ENCODE measurements at places on chromosomes 7 and 10.

DNA sequence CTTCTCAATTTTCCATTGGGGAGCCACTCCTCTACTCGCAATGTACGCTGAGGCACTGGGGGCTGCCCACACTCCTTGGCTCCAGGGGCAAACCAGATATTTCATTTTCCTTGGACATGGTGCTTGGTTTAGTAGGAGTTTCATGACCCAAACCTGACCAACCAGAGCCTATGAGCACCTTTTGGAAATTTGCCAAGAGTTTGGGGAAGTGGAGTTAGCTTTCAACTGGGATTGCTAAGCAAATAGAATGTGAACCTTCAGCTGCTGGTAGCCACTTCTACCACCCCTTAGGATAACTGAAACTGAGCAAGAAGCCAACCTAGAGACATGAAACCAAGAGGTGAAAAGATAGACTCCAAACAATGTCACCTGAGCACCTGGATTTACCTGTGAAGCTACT, 74.9 kb upstream of the COL13A1 start:
- no peak for DNase-seq

GRCh38 chr10:75352650-75353049, 48.9 kb downstream of the ZNF503 start:
- DNase-seq = no peak

DNA sequence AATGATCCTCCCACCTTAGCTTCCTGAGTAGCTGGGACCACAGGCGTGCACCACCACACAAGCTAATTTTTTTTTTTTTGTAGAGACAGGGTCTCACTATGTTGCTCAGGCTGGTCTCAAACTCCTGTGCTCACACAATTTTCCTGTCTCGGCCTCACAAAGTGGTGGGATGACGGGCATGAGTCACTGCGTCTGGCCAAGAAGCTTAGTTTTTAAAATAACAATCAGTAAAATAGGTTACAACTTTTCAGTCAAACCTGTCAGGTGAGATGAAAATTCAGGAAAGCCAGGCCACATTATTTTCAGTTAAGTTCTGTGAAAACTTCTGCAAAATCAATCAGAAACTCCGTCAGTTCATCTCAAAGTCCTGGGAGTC, 55.4 kb downstream of the FAM241B start:
- no peak for DNase-seq

- DNase-seq = no peak
Measured at GRCh38 chr7:98802781-98803110, 67.1 kb downstream of the TMEM130 start.

DNA sequence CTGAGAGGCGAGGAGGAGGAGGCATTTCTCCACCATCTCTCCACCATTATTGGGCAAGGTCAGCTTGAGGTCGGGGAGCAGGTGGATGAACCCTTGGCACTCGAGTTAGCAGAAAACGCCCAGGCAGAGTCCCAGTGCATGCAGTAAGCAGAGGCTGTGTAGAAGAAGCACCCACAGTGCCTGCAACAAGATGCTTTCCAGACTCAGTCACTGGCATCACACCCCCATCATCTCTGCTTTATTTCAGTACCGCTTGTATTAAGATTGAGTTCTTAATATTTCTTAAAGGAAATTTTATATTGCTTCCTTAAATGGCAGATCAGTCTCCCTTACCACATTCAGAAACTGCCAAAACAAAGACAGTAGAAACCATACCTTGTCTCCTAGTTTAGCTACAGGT, 122.3 kb upstream of the PPIF start:
- DNase-seq = no peak

GRCh38 chr7:147081117-147081516, 964.5 kb downstream of the CNTNAP2 start:
- no peak for DNase-seq

- DNase-seq = peak; percentile 16
Measured at GRCh38 chr7:92633211-92633906, 43.2 kb upstream of the FAM133B start.

DNA sequence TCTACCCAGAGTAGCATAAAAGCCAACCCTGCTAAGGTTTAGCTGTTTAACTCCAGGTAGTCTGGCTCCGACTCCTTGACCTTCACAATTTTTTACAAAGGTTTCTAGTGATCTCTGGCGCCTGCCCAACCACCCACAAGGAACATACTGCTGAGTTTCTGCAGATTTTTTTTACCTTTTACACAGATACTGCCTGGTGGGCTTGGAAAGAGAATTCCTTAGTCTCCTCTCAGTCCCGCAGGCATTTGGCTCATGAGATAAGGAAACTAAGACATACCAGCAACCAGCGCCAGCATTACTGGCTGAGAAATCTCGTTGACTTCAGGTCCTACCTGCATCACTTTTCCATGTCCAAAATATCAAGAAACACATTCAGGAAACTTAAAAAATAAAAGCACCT, 51.1 kb upstream of the LYZL1 start:
- no peak for DNase-seq

DNA sequence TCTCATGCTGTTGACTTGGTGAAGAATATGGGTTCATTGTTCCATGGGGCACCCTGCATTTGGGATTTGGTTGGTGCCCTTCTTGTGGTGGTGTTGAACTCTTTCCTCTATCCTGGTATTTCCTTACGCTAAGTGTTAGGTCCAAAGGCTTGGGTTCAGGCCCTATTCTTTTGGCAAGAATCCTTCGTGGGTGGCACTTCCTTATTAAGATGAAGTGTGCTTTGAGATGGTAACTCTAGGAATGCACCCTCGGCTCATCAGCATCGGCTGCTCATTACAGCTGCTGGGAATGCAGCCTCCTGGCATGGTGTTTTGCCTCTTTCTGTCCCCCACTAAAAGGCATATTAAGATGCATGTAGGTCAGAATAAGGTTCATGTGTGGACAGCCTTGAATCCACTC, 380.7 kb downstream of the RPS24 start:
- DNase-seq = no peak

- DNase-seq = no peak
Measured at GRCh38 chr7:13770305-13770704, 219.2 kb downstream of the ETV1 start.

DNA sequence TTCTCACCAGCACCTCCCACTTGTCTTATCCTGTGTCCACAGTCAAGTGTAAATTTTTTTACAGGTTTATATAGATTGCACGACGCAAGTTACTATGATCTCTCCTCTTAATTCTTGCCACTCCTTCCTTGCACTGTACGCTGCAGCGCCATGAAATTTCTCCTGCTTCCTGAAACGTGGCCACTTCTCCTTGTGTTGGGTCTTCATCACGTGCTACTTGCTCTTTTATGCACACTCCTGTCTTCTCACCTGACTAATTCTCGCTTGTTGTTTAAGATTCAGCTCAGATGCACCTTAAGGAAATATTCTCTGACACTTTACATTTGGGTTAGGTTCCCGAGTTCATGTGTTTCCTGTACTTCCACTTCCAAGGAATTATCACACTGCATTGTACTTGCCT, 76.5 kb upstream of the ODAD2 start:
- no peak for DNase-seq

DNA sequence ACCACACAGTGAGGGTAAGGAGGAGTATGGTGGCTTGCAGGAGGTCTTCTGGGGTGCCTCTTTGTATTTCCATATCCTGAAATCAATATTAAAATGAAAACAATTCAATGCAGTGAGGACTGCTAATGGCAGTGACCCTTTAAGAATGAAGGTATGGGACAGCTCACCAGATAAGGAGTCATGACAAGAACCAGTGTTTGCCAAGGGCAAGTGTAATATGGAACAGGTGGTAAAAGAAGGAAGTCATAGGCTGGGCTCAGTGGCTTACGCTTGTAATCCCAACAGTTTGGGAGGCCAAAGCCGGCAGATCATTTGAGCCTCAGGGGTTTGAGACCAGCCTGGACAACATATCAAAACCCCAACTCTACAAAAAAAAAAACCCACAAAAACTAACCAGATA, 20.0 kb upstream of the LIPA start:
- DNase-seq = no peak

DNA sequence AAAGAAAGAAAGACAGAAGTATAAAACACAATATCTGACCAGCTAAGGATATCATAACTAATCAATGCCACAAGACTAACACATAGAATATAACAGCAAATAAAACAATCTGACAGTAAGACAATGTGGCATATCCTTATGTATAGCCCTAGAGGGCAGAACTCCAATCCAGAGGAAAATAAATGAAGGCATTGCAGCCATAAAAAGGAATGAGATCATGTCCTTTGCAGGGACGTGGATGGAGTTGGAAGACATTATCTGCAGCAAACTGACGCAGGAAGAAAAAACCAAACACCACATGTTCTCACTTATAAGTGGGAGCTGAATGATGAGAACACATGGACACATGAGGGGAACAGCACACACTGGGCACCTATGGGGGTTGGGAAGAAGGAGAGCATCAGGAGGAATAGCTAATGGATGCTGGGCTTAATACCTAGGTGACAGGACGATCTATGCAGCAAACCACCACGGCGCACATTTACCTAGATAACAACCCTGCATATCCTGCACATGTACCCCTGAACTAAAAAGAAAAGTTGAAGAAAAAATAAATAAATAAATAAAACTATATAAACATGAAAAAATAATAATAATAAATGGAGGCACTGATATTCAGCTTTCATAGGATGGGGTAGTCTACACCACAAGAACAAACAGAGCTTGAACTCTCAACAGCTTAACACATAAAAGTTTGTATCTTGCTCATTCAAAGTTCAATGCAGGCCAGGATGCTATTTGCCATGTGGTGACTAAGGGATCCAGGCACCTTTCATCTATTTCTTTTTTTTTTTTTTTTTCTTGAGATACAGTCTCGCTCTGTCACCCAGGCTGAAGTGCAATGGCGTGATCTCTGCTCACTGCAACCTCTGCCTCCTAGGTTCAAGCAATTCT, 66.1 kb upstream of the KAT6B start:
- DNase-seq = no peak

DNA sequence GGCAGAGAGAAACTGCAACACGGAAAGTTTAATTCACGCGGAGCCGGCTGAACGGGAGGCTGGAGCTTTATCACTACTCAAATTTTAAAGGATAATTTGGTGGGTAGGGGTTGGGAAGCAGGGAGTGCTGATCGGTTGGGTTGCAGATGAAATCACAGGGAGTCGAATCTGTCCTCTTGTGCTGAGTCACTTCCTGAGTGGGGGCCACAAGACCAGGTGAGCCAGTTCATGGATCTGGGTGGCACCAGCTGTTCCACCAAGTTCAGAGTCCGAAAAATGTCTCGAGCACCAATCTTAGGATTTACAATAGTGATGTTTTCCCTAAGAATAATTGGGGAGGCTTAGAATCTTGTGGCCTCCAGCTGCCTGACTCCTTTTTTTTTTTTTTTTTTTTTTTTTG, 3.6 kb upstream of the PRAP1 start:
- no peak for DNase-seq

DNA sequence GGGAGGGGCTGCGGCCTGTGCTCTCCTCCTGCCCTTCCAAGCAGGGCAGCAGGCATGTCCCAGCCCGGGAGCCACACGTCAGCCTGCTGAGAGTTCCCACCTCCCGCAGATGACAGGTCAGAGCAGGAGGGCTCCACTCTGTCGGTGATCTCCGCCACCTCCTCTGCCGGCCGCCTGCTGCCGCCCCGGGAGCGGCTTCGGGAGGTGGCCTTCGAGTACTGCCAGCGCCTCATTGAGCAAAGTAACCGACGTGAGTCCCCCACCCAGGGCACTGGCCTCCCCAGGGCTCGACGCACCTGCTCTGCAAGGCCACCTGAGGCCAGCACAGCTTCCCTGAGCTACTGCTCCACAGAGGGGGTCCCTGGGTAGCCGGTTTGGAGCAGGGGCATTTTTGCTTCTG, 9.4 kb downstream of the AP5Z1 start:
- no peak for DNase-seq

DNA sequence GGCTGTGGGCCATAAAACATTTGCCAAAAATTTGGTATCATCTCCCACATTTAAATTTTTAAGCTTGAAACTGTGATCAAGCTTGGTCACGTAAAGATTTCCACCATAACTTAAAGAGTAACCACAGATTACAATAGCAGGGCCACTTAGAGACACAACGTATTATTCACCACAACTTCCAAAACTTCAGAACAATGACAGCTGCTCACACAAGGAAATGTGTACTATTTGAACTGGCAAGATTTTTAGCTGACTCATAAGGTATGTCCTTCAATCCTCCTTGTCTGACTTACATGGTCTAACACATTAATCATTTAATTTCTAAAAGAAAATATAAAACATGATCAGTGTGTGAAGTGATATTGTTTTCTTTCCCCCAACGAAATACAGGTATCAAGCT, 234.5 kb downstream of the PARD3 start:
- no peak for DNase-seq

DNA sequence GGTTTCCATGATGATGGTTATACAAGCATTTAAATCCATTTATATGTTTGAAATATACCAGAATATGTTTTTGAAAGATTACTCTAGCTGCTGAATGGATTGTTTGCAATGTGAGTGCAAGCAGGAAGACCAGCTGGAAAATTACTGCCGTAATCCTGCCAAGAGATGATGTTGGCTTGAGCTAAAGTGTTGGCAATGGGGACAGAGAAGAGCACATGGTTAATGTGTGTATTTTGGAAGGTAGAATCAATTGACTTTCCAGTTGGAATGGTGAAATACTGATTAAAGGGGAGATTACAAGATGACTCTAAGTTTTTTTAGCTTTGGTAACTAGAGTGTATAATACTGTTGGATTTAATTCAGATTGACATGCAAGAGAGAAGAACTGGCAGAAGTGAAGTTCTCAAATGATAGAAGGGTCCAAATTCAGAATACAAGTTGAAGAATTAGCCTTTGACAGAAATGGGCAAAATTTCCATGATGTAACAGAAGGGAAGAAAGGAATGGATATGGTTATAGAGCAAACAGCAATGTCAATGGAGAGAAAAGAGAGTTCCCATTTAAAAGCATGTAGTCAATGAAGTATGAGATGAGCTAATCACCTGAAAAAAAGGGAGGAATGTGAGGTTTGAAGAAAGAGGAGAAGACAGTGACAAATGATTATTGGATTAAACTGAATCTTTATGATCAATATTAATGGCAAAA, 422.0 kb downstream of the CDC14C start:
- DNase-seq = no peak

DNA sequence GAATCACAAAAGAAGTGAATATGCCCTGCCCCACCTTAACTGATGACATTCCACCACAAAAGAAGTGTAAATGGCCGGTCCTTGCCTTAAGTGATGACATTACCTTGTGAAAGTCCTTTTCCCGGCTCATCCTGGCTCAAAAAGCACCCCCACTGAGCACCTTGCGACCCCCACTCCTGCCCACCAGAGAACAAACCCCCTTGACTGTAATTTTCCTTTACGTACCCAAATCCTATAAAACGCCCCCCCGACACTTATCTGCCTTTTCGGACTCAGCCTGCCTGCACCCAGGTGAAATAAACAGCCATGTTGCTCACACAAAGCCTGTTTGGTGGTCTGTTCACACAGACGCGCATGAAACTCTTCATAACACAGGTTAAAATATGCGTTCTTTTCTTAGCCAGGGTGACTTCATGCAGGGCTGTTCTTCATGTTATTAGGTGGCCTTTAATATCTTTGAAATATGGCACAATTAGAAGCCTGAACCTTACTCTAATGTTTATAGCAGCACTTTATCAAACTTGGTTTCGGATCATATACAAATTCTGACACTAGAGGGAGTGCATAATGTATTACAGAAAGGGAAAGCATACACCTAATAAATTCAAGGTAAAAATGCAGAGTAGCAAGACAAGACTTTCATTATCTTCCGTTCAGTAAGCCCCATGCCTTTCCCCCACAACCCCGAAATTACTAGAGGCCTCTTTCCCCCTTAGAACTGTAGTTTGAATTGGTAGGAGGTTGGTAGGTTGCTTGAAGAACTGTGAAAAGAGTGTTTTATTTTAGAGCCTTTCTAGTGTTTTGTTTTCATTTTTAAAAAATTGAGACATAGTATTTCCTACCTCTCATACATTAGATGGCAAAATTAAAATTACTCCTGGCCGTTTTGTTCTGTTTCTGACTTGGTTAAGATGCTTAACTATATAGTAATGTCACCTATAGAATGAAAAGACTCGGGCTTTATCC, 117.9 kb downstream of the NPY start:
- DNase-seq = no peak
